ENCODE measurements at places on chromosomes 4 and X. TPM values are rescaled to one million over a fixed set of nuclear protein-coding genes. Genes with fewer than 3 reads are reported as not detected.

Gene NLRP2B
- total RNA-seq, result not detected

Gene FAT4
- total RNA-seq, result 1.2 TPM

Gene FRG2
- not detected for total RNA-seq

Gene GABRG1
- total RNA-seq, result 0.72 TPM

Gene MED14
- total RNA-seq, result 24.0 TPM

Gene F9
- total RNA-seq, result not detected

Gene IL2RG
- total RNA-seq, result not detected

Gene SLC26A1
- total RNA-seq, result not detected
